Fibroblast of skin of left quadriceps (primary cell): ENCODE measurements at places on chromosomes 7 and 10.

- DNase-seq, result no peak
These were observed 16.5 kb upstream of the YWHAG start for GRCh38 chr7:76375251-76375650.

DNA sequence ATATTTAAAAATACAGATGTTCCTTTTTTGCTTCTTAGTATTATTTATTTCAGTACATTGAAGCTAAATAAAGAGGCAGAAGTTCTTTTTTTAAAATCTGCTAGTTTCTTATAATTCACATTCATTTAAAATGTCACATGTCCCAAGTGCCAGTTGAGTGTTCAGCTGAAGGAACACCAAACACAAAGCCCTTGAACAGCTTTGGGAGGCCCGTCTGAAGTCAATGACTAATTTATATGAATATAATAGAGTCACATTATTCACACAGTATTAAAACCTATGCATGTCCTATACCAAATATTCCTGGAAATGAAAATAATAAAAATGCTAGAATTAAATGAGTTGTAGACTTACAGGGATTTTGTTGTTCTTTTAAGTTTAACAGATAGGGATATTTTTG, 70.3 kb downstream of the GNAI1 start:
- DNase-seq, result no peak

DNA sequence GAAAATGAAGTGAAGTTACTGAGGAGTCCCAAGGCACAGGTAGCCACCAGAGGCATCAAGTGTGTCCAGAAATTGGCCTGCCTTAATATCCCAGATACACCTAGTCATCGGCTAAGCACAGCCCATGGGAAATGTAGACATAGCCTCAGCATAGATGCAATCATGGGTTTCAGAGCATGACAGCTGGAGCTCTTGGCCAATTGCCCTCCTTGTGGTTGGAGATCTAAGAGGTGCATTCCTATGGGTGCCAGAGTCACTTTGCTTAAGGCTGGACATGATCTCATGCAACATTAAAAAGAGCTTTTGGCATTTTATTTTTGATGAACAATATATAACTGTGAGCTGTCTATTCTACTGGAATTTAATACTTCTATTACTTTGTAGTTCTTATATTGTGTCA, 758.0 kb upstream of the LRRTM3 start:
- no peak for DNase-seq

- no peak for DNase-seq
These were observed 39.3 kb downstream of the BET1 start for GRCh38 chr7:93964813-93965212.

DNA sequence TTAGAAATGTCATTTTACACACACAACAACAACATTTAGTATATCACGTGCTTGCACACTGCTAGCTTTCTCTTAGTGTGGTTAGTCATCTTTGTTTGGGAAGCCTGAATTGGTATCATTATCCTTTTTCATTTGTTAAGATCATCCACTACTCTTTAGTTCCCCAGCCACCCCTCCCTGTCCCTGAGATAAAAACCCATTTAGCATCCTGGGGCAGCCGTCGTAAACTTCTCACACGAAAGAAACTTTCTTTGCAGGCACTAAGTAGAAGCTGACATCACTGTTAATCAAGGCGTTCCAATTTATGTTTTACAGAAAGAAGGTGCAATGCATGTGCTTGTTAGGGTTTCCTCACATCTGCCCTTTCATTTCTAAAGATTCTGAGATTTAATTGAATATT, 475.1 kb upstream of the FZD8 start:
- no peak for DNase-seq
